ENCODE measurements at places on chromosomes 4 and X.
A peak's percentile ranks its signal among the peaks of the same experiment; 100 is the strongest.

- H3K27ac ChIP-seq: no peak overlapping the region
- no peaks in the 10 kb centered on the region for H3K27me3 ChIP-seq
- peaks cover 20% of the 10 kb centered on the region for H3K4me1 ChIP-seq
- H3K4me3 ChIP-seq: peak overlapping the region; percentile 73
- DNase-seq: peak; percentile 28
Measured at GRCh38 chrX:20267931-20268701, 1.4 kb upstream of the RPS6KA3 start.

- no peak overlapping the region for H3K4me3 ChIP-seq
- H3K27me3 ChIP-seq: no peaks in the 10 kb centered on the region
- DNase-seq: no peak
- H3K27ac ChIP-seq: no peak overlapping the region
- no peaks in the 10 kb centered on the region for H3K36me3 ChIP-seq
Measured at GRCh38 chrX:24266996-24267395, 46.9 kb downstream of the SUPT20HL2 start.

DNA sequence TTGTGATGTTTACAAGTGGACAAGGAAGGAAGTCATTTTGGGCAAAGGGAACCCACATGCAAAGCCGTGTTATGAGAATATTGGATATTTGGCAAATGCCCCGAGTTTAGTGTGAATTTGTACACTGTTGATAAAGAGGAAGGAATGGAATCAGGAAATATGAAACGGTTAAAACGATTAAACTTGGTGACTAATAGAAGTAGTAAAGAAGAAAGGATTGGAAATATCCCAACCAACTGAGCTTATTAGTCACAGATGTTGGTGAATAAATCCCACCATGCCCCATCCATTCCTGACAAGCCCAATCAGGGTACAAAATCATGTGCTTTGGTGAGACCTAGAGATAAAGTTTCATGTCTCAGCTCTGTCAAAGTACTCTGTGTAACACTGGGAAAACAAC, 22.0 kb downstream of the ARHGAP24 start:
- no peak overlapping the region for H3K4me3 ChIP-seq
- H3K27ac ChIP-seq: no peak overlapping the region
- peak; percentile 69 for DNase-seq
- no peaks in the 10 kb centered on the region for H3K27me3 ChIP-seq

GRCh38 chrX:19577181-19577810, 62.0 kb upstream of the MAP3K15 start:
- H3K4me1 ChIP-seq: peaks cover 2% of the 10 kb centered on the region
- H3K27me3 ChIP-seq: no peaks in the 10 kb centered on the region
- no peaks in the 10 kb centered on the region for H3K36me3 ChIP-seq
- H3K4me3 ChIP-seq: no peak overlapping the region
- H3K27ac ChIP-seq: no peak overlapping the region
- DNase-seq: no peak
